ENCODE measurements at places on chromosomes 7 and 10.

- no peak for DNase-seq
Measured at GRCh38 chr7:50565559-50565916, 333 bp upstream of the DDC start.

- no peak for DNase-seq
Measured at GRCh38 chr7:57305192-57305748, 144.7 kb upstream of the ZNF716 start.

GRCh38 chr7:36562121-36562520, 162.2 kb downstream of the AOAH start:
- no peak for DNase-seq

- DNase-seq: no peak
Measured at GRCh38 chr7:89687211-89687610, 467.1 kb upstream of the STEAP1 start.

GRCh38 chr7:155815332-155816191, 3.3 kb upstream of the SHH start:
- DNase-seq: no peak

GRCh38 chr7:90596671-90597562, 796 bp downstream of the CDK14 start:
- DNase-seq: no peak

DNA sequence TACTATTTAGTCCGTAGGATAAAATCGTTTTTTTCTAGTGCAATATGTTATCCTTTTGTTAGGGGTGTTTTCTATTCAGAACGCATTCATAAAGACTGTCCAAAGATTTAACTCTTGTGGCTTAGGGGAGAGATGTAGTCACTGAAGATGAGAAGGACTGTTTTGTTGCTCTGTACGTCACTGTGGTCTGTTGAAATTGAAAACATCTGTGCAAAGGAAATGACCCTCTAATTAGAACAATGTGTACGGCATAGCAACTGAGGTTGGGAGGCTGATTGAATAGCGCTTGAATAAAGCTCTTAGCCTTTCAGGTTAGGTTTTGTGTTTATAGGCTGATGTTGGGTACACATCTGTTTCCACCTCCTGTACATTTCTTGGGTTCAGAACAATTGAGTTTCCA, 453.4 kb upstream of the AKR1E2 start:
- no peak for DNase-seq

GRCh38 chr10:11319990-11320602, 291.4 kb downstream of the USP6NL start:
- DNase-seq: no peak

GRCh38 chr7:113389112-113389646, 270.8 kb upstream of the SMIM30 start:
- DNase-seq: no peak

DNA sequence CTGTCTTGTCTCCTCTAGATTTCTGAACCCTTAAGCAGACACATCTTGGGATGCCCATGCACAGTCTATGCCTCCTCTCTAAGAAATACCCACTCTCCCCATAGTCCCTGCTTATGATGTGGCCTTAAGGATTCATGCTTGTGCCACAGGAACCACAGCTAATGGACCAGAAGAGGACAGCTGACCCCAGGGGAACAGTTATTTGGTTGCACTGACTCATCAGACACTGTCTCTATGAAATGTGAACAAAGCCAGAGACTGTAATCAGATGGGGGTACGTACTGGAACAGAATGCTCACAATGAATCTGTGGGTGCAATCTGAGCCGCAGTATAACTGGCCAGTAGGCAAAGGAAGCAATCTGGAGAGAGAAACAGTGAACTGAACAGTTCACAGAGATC, 121.9 kb downstream of the USP6NL start:
- DNase-seq: no peak

Measured in activated gamma-delta T cell (primary cell).